ENCODE measurements at places on chromosomes 2 and 18. TPM values are rescaled to one million over a fixed set of nuclear protein-coding genes. Genes with fewer than 3 reads are reported as not detected.

DNA sequence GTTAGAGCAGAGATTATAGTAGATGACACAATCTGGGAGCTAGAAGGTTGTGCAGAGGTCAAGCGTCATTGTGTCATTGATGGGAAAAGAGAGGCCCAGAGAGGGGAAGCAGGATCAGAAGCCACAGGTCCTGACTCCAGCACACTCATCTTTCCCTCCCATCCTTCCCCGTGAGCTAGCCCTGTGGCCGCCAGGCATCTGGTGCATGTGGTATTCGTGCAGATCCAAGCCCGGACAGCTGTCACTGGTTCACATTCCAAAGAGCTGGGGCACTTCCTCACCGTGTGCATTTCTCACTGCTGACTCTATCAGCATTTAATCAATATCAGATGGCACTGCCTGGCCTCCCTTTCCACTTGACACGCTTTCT, 94.1 kb upstream of the THOC1 start:
- peak; percentile 4 for DNase-seq

DNA sequence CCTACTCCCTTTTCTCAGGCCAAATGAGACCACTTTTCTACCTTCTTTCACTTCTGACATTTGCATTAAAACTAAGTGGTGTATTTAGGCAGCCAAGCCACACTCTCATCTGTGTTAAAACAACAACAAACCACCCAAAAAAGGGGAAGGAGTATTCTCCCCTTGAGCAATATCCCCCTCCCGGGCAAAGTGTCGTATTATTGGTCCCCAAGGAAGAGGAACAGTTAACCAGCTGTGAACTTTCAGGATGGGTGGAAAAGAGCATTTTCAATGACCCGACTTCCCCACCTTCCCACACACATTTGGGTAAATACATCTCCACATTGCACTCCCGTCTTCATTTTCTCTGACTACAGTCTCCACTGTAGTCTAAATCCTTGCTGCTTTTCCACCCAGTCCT, 44.3 kb downstream of the FEZ2 start:
- no peak for DNase-seq

DNA sequence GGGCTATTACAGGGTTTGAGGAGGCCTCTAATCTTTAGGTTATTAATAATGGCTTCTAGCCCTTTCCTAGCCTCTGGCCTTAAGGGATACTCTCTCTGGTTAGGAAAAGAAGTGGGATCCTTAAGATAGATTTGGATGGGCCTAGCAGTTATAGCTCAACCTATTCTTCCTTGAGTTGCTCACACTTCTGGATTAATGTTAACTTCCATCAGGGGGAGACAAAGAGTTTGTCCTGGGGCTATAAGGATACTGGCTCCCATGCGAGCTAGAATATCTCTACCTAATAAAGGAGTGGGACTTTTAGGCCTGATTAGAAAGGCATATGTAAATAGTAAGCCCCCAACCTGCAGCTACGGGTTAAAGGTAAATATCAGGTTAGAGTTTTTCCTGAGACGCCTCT, 14.3 kb upstream of the PTH2R start:
- DNase-seq = peak; percentile 17

GRCh38 chr2:173690349-173690748, 274.8 kb downstream of the SP3 start:
- DNase-seq = no peak

DNA sequence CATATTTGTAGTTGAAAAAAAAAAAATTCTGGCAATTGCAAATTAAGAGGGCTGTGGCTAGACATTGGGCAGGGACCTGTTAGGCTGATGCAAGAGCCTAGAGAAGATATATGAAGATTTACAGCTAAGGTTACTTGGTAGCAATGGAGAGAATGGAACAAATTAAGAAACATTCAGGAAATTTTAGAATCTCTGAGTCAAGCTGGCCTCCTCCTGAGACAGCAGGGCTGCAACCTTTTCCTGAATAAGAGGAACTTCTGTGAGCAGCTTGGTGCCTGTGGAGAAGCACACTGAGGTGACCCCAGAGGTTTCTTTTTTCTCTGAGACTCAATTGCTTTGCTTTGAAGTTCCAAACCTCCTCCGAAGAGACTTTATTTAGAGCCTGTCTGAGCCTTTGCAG, 118.6 kb upstream of the LRATD1 start:
- no peak for DNase-seq

DNA sequence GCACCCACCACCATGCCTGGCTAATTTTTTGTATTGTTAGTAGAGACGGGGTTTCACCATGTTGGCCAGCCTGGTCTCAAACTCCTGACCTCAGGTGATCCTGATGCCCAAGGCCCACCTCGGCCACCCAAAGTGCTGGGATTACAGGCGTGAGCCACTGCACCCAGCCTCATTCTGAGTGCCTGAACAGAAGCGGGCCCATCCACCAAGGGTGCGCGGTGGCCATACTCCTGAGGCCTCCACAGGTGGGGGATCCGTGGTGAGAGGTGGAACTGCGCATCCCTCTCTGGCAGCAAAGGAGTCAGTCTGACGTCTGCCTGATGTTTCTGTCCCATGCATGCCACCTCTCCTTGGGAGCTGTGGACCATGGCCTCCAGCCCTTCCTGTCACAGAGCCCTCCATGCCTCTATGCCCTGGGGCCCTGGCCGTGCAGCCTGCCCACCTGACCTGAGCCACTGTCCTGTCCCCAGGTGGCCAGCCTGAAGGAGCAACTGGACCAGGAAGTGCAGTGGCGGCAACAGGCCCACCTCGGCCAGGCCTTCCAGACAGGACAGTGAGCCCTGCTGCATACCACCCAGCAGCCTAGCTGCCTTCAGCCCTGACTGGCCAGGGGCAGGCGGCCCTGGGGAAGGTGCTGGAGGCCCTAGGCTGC, 7.6 kb upstream of the SNED1 start:
- DNase-seq = no peak

GRCh38 chr2:176934131-176934530, 278.5 kb upstream of the HNRNPA3 start:
- DNase-seq = no peak

- DNase-seq = no peak
These were observed 65.2 kb upstream of the RNF152 start for GRCh38 chr18:61957801-61958516.

DNA sequence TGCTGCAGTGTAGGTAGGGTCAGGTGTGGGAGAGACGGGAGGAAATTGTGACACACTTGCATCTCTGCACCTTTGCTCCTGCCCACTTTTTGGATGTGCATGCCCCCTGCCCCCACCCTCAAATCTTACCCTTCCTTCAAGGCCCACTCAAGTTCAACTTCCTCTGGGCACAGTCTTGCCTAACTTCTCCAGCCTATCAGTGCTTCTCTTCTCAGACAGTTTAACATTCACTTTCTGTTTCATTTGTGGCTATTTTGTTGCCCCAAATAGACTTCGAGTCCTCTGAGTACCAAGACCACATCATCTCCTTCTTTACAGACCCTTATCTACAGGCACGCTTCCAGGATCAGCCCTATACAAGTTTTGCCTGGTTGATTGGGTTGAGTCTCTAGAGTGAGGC, 2.7 kb downstream of the ST8SIA5 start:
- no peak for DNase-seq

GRCh38 chr2:21643180-21643579, 519.4 kb downstream of the TDRD15 start:
- DNase-seq = no peak

GRCh38 chr2:15223887-15224286, 337.2 kb downstream of the NBAS start:
- DNase-seq = peak; percentile 67

DNA sequence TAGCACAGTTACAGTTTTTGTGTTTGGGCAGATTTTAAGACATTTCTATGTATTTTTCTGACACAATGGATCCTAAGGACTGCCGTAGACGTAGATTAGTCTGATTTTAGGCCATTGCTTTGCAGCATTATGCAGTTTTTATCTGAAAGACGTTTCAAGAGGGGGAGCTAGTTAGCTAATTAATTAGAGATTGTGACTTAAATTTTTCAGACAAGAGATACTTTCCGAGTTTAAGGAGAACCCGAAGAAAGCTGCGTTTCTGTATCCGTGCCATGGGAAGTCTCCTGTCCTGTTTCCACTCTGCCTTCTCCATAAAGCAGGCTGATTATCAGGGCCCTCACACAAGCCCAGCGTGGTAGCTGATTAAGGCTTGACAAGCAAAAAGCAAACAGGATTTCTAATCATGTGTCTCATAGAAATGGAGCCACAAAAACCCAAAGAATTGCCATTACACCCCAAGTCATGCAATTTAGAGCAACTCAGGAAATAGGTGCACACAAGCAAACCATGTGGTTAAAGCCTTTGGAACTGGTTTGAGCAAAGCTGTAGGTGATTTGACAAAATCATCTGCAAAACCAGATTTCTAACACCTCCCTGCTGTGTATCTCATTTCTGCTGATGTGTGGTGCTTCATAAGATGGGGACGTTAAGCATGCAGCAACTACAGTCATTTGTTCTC, 808.1 kb downstream of the RNF144A start:
- peak; percentile 4 for DNase-seq

GRCh38 chr2:191740016-191740419, 62.1 kb downstream of the NABP1 start:
- no peak for DNase-seq

GRCh38 chr18:26510337-26510736, 38.0 kb downstream of the KCTD1 start:
- no peak for DNase-seq

GRCh38 chr18:39635192-39635591, 2069.6 kb upstream of the CELF4 start:
- DNase-seq = no peak

GRCh38 chr2:168466190-168466737, 10.2 kb downstream of the CERS6 start:
- no peak for DNase-seq

- DNase-seq = no peak
These were observed 28.6 kb upstream of the CERS6 start for GRCh38 chr2:168427451-168427850.

DNA sequence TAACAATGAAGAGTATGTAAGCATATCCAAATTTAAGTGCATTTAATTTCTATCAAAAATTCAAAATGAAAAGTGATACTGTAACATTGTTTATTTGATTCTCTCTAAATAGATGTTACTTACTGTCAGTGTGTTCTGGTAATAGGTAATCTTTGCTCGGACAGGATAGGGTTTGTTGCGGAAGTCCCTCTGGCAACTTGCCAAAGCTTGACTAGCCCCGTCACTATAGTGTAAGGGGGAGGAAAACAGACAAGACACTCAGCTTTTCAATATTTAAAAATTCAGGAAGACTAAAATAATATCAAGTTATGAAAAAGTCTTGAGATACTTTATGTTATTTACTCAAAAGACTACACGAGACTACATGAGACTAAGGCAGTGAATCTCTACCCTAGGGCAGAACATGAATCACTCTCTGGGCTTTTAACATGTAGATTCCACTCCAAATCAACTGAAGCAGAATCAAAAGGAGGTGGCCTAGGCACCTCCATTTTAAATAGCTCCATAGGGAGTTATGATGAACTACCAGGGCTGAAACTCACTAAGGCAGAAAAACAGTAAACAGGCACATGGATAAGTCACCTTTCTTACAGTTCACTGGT, 5.9 kb downstream of the LMAN1 start:
- DNase-seq = peak; percentile 37

- DNase-seq = no peak
These were observed 1.1 kb upstream of the NCKAP5 start for GRCh38 chr2:133569286-133569830.

GRCh38 chr2:75564026-75564688, 3.4 kb upstream of the EVA1A start:
- no peak for DNase-seq

DNA sequence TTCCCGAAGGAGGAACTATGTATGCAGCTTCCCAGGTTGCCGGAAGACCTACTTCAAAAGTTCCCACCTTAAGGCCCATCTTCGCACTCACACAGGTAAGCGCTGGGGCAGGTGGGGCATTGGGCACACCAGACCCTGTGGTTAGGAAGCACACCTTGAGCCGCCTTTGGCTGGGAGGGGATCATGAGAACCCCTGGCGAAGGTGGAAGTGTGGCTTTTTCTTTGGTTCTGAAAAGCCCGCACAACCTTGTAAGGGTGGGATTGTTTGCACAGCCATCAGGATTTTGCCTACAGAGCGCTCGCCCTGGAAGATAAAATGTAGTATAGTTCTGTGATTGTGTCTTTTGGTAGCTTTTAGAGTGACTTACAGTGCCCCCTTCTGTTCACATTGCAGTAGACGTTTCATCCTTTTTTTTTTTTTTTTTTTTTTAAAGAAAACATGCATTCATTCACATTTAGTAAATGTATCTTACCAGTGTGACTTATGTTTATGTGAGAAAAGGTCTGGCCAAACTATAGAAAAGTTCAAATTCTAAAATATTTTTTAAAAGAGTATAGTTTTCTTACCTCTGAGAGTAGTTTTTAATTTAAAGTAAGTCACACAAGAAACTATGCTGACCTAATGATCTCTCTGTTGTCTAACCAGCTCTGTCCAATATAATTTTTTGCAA, 5.3 kb downstream of the KLF11 start:
- peak; percentile 63 for DNase-seq

TNS1 gene
- total RNA-seq = 3.3 TPM

SLC38A11 gene
- not detected for total RNA-seq

IKZF2 gene
- total RNA-seq = 6.0 TPM

RAB27B gene
- 73.5 TPM for total RNA-seq

CNGA3 gene
- total RNA-seq = not detected

WDR54 gene
- total RNA-seq = 16.4 TPM

SRD5A2 gene
- total RNA-seq = not detected

CD207 gene
- total RNA-seq = not detected

MDH1B gene
- 0.77 TPM for total RNA-seq

Measured in MCF 10A (cell line).